Amygdala (tissue), 56 donors: ENCODE measurements at places on chromosomes 3 and 15.

GRCh38 chr3:13189639-13190377 lies 116.6 kb upstream of the IQSEC1 start:
- DNase-seq: no peak

DNA sequence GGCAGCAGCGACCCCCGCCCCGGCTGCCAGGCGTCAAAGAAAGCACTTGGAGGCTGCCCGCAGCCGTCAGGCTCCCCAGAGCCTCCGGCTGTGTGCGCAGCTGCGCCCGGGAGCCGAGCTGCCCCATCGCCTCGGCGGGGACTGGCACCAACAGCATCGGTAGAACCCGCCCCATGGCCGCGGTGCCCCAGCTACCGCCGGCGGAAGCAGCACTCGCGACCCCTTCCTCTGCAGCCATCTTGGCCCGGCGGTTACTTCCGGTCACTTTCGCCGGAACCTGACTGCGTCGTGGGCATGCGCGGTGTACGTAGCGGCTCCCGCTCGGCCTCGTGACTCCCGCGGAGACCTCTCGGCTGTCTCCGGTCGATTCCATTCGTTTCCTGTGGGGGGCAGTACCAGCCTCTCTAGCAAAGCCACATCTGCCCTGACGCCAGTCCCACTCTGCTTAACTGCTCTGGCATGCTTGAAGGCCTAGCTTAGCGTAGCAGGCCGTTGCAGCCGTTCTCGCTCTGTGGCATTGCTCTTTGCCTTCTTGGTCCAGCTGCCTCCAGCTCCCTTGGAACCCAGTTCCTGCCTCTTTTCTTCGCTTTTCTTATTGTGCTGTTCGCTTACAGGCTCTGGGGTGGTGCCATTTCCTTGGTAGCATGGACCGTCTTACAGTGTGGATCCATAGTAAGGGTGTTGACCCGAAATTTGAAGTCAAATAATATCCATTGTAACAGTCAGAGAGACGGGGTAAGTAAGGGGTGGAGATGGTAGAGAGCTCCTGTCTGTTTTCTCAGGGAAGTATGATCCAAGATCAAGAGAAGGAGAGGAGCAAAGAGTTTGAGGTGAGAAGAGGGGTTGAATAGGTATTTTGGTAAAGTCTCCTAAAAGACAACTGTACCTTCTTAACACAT lies at the start of gene SPG11:
Gene SPG11 (minus strand): TSS at position 253 of the 899 bp plus-strand sequence. CDS start 15 bp downstream, at position 238.
- peak; percentile 95 for DNase-seq

GRCh38 chr3:128341659-128342395 lies 124.9 kb downstream of the DNAJB8 start:
- DNase-seq: no peak

DNA sequence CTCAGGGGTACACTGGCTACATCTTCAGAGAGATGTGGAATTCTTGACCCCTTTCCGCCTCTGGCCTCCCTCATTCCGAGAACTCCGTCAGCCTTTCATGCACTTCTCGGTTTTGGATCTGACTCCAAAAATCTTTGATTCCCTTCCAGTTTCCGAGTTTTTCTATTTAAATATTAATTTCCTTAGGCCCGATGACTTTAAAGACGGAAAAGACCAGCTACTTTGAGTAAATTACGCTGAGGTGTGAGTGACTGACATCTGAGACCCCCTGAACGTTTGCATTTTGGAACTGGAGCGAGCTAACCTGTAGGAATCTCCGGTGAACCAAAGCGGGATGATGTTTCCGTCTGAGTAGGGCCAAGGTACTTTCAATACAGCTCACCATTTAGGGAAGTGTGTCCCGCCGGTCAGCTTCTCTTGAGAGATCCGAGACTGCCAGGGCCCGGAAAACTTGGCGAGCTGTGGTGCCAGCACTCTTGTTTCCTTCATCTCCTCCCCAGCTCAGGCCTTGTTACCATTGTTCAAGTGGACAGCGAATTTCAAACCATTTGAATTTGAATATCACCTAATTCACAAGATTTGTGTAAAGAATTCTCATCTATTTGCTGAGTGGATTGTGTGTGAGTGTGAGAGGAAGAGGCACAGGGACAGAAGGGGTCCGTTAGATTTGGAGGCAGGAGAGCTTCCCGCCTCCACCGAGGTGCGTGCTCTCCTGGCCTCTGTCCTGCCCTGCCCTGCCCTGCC lies 5.4 kb downstream of the SOX14 start:
- DNase-seq: no peak

DNA sequence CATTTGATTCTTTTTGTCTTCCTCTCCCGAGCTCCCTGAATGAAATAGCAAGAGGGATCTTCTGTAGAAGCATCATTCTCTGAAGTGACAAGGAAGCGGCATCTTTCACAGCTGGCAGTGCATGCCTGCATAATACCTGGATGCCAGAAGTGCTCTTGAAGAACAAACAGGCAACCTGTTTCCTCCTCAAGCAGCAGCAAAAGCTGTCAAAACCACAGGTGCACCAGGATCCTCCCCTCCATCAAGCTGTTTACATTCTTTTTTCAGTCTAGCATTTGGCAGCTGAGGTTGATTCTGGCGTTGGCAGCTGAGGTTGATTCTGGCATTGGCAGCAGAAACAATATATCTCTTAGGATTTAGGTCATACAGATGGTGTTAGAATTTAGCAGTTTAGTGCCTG lies 979.0 kb downstream of the TUSC7 start:
- DNase-seq: no peak

GRCh38 chr3:47299381-47300318 lies 16.9 kb downstream of the KLHL18 start:
- DNase-seq: no peak

- DNase-seq: no peak
Measured at GRCh38 chr3:54206874-54207273, 84.5 kb downstream of the CACNA2D3 start.

DNA sequence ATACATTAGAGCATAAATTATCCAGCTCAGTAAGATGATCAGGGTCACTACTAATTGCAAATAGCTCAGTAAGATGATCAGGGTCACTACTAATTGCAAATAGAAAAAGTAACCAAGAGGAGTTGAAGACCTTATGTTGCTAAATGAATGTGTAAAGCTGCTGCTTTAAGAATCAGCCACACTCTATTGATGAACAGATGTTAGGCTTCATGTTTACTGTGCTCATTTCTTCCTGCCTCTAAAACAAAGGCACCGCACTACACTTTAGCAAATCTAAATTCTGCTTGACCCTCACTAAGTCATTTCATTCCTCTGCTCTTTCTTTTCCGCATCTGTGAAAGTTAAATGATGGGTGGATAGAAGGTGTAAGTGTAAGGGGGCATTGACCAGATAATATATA lies 92.6 kb upstream of the PLSCR4 start:
- DNase-seq: no peak

DNA sequence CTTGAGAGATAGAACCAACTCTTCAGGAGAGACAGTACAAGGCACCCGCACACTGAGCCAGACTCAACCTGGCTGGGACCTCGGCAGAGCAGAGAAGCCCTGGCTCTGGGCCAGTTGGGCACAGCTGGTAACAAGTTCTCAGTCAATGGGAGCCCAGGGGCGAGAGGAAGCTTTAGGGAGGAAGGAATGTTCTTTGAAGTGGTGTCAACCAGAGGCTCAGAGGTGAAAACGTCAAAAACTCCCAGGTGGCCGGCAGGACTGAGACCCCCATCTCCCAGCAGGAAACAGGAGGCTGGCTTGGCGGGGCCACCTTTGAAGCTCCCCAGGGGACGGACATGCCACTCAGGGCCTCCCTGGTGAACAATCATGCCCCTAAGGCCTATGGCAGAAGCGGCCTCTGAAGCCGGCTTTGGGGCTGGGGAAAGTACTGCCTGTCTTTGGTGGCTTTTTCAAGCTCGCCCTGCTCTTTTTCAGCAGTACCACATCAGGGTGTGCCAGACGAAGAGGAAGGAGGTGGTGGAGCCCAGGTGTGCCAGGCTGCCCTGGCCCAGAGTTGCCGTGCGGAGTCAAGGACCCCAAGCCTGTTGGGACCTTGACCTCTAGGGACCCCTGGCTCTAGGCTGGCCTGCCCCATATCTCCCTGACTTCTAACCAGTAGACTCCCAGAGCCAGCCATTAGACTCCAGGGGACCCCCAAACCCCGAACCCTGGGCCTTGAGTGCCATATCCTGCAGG lies 16.7 kb upstream of the TBC1D21 start:
- no peak for DNase-seq

GRCh38 chr3:45864760-45865519 lies 21.4 kb upstream of the CCR9 start:
- no peak for DNase-seq

- no peak for DNase-seq
Measured at GRCh38 chr3:4664412-4664811, 171.3 kb downstream of the ITPR1 start.

DNA sequence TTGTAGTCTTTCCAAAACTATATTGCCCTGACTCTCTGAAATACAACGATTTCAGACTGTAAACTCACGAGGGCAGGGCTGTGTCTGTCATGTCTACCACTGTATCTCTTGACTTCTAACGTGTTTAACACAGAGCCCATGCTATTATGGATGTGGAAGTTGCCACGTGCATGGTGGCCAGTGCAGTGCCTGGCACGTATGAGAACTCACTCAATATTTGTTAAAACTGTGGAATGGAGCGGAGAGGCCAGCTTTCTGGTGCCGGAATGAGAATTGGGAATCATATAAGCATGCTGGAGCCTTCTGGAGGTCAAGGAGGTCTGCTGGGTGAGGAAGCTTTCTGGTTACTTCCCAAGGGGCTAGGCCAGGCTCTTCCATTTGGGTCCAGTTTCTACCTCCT lies 220.6 kb upstream of the LYSMD4 start:
- no peak for DNase-seq

GRCh38 chr15:68586274-68586961 lies 7.6 kb downstream of the CORO2B start:
- DNase-seq: no peak

GRCh38 chr15:32843219-32843815 lies 125.5 kb downstream of the GREM1 start:
- DNase-seq: no peak

GRCh38 chr3:111848283-111848682 lies 10.8 kb upstream of the PHLDB2 start:
- no peak for DNase-seq

- no peak for DNase-seq
Measured at GRCh38 chr3:172391592-172392302, 56.5 kb downstream of the GHSR start.

DNA sequence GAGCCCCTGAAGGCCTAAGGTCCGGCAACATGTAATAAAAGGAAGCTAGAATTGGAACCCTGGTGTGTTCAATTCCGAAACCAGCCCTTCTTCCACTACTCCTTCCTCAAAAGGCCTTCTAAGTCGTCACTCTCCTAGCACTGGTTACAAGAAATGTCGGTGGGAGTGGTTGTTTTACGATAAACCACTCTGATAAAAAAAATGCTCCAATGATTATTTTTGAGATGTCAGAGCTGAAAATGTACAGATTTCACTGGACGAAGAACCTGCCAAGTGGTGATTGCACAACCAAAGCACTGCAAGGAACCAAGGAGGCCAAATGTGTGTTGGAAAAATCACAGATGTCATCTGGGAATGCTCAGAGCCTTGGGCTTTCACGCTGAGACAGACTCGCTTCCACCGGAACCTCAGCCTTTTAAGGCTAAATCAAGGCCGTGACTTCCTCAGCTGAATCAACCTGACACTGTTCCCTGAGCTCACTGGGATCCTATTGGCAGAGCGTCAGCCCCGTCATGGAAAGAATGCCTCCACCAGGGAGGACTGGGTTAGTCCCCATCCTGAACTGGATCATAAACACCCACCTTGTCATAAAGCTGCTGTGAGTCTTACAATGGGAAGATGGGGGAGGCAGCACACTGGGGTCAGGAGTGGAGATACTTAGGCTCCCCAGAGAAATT lies 108.1 kb upstream of the THBS1 start:
- no peak for DNase-seq

DNA sequence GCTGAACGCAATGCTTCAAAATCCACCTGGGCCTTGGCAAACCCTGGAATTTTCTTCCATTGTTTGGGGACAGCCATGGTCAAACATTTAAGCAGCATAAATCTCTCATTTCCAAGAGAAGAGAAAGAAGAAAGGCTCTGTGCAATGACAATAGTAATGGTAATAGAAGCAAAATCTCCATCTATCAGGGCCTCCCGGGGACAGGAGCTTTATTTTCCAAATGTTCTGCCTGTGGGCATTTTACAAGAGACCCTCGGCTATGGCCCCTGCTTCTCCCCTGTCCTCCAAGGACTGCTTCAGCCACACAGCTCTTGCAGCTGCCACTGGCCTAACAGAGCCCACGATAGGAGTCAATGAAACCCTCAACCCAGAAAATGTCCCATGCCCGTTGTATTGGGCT lies 12.7 kb upstream of the FAM240A start:
- no peak for DNase-seq

DNA sequence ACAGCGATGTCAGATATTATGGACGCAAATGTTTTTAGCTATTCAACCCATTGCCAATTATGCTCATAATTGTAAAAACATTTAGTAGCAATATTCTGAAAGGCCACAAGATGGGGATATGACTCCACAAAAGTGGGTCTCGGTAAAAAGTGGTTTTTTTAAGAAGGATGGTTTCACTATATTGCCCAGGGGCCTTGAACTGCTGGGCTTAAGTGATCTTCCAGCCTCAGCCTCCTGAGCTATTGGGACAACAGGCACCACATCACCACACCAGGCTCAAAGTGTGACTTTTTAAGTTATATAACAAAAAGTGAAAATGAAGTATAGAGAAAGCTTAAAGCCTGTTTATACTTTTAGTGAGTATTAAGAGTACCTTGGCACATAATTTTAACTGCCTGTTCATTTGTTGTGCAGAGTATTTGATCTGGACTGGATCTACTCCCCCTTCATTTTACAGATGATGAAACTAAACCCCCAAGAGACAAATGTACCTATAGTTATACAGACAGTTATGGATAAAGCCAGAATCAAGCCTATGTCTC lies 9.4 kb downstream of the NAA50 start:
- no peak for DNase-seq

DNA sequence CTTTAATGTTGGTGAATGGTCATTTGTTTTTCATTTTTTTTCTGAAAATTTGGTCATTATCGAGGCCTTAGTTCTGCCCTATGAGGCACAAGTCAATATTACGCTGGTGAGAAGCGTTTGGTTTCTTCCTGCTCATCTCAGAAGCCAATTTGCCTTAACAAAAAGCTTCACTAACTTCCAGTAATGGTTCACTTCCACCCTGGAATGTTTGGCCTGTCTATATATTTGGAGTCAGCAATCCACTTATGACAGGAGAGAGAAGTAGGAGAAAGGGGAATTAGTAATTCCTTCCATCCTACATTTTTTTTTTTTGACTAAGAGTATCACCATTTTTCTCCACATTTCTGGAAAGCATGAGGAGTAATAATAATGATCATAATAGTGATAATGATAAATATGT lies 124.4 kb downstream of the DIPK2A start:
- no peak for DNase-seq

- no peak for DNase-seq
Measured at GRCh38 chr3:11635680-11636393, 7.9 kb downstream of the VGLL4 start.

DNA sequence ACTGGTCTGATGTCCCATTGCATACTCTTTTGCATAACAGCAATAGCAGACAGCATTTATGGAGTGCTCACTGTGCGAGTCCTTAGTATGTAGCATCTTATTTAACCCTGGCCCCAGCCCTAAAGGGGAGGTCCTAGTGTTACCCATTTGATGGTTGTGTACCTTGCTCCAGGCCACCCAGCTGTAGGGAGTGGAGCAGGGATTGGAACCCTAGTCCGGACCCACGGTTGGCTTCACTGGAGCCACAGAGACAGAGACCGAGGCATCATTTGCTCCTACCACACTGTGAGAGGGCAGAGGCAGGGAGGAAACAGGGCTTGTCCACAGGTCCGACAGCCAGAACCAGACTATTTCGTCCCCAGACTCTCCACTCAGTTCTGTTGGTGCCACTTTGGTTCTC lies 16.0 kb upstream of the TSEN2 start:
- no peak for DNase-seq
